ENCODE measurements at places on chromosomes 1 and 21. TPM values are rescaled to one million over a fixed set of nuclear protein-coding genes. Genes with fewer than 3 reads are reported as not detected.

GRCh38 chr1:151635479-151636072 is 23.7 kb downstream of the SNX27 start:
- H3K27ac ChIP-seq: no peak overlapping the region
- H3K27me3 ChIP-seq: no peaks in the 10 kb centered on the region
- H3K4me1 ChIP-seq: peaks cover 8% of the 10 kb centered on the region
- H3K36me3 ChIP-seq: no peaks in the 10 kb centered on the region
- no peak overlapping the region for H3K4me3 ChIP-seq

GRCh38 chr1:110948038-110948810 is 15.5 kb downstream of the LRIF1 start:
- no peak overlapping the region for H3K4me3 ChIP-seq
- H3K4me1 ChIP-seq: no peaks in the 10 kb centered on the region
- no peak for DNase-seq
- no peaks in the 10 kb centered on the region for H3K27me3 ChIP-seq
- H3K36me3 ChIP-seq: no peaks in the 10 kb centered on the region

NUDT4B gene
- total RNA-seq: 0.52 TPM

GRCh38 chr1:175725684-175726083 is 17.7 kb downstream of the TNR start:
- H3K4me3 ChIP-seq: no peak overlapping the region
- no peaks in the 10 kb centered on the region for H3K36me3 ChIP-seq
- DNase-seq: no peak
- H3K27me3 ChIP-seq: no peaks in the 10 kb centered on the region
- H3K4me1 ChIP-seq: no peaks in the 10 kb centered on the region

- H3K4me1 ChIP-seq: peaks cover 5% of the 10 kb centered on the region
- no peaks in the 10 kb centered on the region for H3K27me3 ChIP-seq
- H3K27ac ChIP-seq: peak overlapping the region; percentile 16
- no peak overlapping the region for H3K4me3 ChIP-seq
- DNase-seq: peak; percentile 73
These were observed 58.9 kb downstream of the VPS26C start for GRCh38 chr21:37208056-37208721.

DNA sequence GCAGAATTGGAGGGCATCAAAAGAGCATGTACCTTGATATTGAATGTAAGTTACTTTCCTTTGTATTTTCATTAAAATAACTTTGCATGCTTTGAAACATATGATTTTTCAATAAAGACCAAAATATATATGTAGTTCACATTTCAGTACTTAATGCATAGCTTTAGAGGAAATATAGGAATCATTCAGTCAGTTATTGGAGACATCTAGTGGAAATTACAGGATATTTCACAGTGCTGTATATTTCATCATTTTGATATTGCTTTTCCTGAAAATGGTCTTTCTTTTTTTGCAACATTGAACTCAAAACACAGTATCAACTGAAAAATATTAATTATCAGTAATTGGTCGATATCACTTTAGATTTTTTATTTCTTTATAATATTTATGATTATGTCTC is 375.8 kb downstream of the NCAM2 start:
- H3K4me1 ChIP-seq: no peaks in the 10 kb centered on the region
- no peak overlapping the region for H3K27ac ChIP-seq
- H3K27me3 ChIP-seq: no peaks in the 10 kb centered on the region
- DNase-seq: no peak

PHACTR4 gene
- total RNA-seq: 13.5 TPM

UBXN10 gene
- total RNA-seq: 0.67 TPM

GRCh38 chr1:229224308-229224707 is 46.6 kb upstream of the RAB4A start:
- no peak overlapping the region for H3K4me3 ChIP-seq
- no peak for DNase-seq
- H3K36me3 ChIP-seq: no peaks in the 10 kb centered on the region
- H3K27me3 ChIP-seq: no peaks in the 10 kb centered on the region

DNA sequence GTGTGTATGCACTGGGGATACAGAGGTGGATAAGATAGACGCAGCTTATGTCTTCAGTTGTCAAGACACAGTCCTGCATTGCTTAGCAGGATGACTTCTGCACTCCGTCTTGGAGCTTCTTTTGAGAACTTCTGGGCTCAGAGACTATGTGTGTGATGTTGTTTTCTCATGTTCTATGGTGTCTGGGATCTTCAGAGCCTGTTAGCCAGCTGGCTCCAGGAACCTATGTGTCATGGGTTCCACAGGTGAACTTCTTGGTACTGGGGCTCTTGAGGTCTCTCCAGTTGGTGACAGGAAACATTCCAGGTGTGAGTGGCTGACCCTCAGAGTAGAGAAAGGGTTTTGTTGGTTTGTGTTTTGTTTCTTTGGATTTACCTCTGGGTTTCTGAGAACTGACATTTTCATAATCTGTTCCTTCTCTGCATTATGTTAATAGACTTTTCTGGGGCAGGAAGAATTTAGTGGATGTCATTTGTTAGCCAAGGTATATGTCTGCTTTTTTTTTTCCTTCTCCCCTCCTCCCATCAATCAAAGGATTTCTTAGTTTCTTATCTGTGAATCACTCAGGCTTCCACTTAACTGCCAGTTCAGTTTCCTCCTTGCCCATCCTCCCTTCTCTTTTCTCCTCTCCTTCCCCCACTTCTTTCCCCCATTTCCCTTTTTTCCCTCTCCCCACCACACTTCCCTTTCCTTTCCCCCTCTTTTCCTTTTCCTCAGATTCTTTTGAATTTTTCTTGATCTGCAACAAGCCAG is 18.1 kb downstream of the FGGY start:
- no peaks in the 10 kb centered on the region for H3K36me3 ChIP-seq
- H3K4me1 ChIP-seq: no peaks in the 10 kb centered on the region
- no peaks in the 10 kb centered on the region for H3K27me3 ChIP-seq
- H3K4me3 ChIP-seq: no peak overlapping the region

DNA sequence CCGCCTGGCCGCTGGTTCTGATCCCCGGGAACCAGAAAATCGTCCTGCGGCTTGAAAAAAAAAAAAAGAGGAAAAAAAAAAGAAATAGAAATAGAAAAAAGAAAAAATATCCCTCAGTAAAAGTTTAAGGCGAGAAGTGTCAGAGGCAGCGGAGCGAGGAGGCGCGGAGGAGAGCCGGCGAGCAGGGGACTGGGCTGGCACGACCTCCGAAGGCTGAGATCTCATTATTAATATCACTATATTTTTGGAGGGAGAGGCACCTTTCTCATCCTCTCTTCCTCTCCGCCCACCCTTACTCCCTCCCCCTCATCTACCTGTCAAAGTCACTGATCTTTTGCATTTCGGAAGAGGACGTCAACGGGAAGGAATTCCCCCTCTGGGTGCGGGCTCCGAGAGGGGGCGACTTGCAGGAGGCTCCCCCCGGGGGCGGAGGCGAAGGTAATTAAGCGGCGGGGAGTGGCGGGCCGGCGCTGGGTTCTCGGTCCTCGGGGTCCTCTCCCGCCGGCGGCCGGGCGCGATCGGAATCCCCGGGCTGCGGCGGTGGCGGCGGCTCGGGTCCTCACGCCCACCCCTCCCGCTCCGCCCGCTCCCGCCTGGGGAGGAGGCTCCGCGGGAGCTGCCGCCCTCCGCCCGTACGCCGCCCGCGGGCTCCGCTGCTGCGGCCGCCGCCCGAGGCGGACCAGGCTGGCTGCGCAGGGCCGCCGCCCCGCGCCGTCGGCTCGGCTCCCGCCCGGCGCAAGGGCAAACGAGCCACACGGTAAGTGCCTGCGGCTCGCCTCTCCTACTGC is at the start of gene NTNG1:
TSS of gene NTNG1 (plus strand) at position 337 of the 788 bp plus-strand sequence.
- H3K4me1 ChIP-seq: peaks cover 4% of the 10 kb centered on the region
- no peak within 1 kb of the TSS for H3K27ac ChIP-seq
- no peaks in the 10 kb centered on the region for H3K36me3 ChIP-seq
- H3K27me3 ChIP-seq: no peaks in the 10 kb centered on the region
- peak; percentile 58 for DNase-seq

CAPZA1 gene
- total RNA-seq: 48.4 TPM

DNA sequence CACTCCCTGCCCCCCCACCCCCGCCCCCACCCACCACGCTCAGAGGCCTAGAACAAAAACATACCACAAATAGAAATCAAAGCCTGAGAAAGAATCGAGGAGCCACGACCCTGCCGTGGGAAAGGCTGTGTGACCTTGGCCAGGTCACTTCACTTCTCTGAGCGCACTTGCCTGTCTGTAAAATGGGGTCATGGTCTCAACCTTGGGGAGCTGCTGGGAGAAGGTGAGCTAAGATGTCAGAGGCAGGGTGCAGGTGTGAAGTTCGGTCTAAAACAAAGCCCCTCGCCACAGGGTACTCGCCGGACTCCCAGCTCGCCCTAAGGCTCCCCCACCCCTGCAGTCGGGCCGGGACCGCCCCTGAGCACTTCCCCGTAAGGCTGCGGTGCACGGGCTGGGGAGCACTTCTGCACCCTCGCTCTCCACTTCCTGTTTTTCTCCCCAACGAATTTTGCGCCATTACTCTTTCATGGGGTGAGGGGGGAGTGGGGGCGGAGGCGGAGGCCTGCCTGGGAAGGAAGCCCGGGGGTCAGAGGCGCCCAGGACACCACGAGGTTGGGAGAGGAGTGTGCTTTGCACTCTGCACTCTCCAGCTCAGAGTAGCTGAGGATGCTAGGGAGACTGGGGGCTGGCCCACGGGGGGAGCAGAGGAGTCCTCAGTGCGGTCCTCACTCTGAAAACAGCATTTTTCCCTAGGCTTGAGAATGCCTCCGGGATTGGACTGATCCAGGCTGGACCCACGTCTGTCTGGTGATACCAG is 21.9 kb upstream of the PIK3CD start:
- no peaks in the 10 kb centered on the region for H3K4me1 ChIP-seq
- H3K36me3 ChIP-seq: no peaks in the 10 kb centered on the region
- no peak for DNase-seq

PDZK1IP1 gene
- total RNA-seq: 46.3 TPM

DNA sequence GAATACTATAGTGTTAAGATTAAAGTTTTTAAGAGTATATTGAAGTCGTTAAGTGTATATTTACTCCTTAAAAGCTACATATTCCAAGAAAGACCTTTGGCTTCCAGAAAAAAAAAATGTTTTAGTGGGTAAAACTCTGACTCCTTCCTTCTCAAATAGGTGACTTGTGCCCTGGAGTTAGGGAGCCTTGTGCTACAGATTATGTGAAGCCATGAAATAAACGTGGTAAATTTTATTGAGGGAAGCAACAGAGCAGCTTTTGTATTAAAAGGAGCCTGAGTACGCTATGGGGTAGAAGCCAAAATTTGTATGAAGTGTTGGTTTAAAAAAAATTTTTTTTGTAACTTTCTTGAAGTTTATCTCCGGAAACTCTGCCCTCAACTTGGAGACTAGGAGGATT is 994 bp downstream of the RO60 start:
- H3K4me1 ChIP-seq: peaks cover 30% of the 10 kb centered on the region
- peak overlapping the region; percentile 90 for H3K27ac ChIP-seq
- DNase-seq: no peak
- H3K36me3 ChIP-seq: no peaks in the 10 kb centered on the region
- no peaks in the 10 kb centered on the region for H3K27me3 ChIP-seq

DNA sequence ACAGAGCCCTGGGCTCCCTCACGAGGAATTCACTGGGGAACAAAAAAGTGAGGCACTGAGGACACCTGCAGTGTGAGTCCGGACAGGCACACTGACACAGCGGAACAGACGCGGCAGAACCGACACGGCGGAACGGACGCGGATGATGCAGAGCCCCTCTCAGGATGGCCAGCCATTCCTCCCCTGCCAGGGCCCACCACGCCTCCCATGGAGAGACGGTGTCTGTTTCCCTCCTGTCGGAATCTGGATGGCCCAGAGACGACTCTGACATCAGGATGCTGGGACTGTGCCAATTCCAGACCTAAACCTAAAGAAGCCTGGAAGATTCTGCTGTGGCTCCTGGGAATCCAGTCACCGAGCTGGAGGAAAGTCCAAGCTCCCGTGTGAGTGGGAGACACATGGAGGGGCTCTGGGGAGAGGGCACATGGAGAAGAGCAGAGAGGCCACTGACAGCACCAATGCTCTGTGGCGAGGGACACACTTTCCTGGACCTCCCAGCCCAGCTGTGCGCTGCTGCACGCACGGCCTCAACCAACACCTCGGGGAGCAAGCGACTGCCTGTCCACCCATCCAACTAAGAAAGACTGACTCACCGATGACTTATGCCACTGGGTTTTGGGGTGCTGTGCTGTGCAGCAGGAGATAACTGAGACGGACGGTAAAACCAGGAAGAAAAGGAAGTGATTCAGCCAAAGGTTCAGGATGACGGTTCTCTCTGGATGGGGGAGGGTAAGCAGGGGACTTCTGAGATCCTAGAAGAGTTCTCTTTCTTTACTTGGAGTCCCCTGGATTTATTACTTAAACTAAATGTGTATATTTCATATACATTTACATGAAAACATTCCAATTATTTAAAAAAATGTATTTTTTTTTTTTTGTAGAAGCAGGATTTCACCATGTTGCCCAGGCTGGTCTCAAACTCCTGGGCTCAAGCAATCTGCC is 23.3 kb downstream of the ZBTB17 start:
- H3K4me3 ChIP-seq: no peak overlapping the region
- no peaks in the 10 kb centered on the region for H3K27me3 ChIP-seq
- H3K4me1 ChIP-seq: peaks cover 21% of the 10 kb centered on the region

DUSP23 gene
- 35.6 TPM for total RNA-seq

DNA sequence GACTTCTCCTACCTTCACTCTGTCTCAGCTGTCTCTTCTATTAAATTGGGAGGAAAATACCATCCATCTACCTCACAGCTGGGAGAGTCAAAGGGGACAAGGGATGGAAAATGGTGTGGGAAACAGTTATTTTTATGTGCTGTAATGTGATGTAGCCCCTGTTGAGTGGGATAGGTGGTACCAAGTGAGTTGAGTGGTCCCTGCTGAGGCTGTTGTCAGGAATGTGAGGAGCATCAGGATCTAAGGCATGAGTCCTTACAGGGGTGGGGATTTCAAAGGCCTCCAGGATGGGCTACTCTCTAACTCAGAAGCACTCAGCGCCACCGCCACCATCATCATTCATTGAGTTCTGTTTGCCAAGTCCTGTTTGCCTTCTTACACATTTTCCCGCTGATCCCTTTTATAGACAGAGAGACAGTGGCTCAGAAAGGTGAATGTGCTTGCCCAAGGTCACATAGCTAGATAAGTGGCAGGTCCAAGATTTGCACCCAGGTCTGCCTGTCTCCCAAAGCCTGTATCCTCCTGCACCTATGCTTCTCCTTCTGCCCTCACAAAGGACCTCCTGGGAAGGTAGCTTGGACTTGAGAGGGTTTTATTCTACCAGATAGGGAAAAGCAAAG is 4.6 kb upstream of the ID3 start:
- DNase-seq: no peak
- no peaks in the 10 kb centered on the region for H3K27me3 ChIP-seq
- H3K36me3 ChIP-seq: no peaks in the 10 kb centered on the region
- peaks cover 8% of the 10 kb centered on the region for H3K4me1 ChIP-seq
- no peak overlapping the region for H3K4me3 ChIP-seq

Data from pancreas (tissue), 10 donors.